SW 1271 (cell line): ENCODE measurements at places on chromosomes 7 and 10.
A peak's percentile ranks its signal among the peaks of the same experiment; 100 is the strongest.

- DNase-seq = no peak
Measured at GRCh38 chr10:10552948-10553347, 464.7 kb upstream of the CELF2 start.

DNA sequence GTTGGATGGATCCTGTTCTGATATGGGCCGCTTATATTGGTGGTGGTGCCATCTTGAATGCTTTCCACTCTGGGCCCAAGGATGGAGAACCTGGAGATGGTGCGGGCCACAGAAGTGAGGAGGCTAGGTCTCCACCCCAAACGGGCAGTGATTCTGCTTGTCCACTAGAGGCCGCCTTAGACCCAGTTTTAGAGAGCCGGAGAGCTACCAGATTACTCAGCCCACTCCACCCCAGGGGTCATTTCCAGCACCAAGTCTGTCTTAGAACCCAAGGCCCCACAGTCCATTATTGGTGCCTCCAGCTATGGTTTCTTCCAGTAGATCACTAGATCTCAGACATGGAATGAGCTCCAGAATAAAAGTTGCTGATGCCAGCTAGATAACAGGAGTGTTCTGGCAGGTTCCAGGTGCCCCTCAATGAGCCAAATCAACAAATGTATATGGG is 11.8 kb upstream of the CAMK2G start:
- DNase-seq = peak; percentile 85

DNA sequence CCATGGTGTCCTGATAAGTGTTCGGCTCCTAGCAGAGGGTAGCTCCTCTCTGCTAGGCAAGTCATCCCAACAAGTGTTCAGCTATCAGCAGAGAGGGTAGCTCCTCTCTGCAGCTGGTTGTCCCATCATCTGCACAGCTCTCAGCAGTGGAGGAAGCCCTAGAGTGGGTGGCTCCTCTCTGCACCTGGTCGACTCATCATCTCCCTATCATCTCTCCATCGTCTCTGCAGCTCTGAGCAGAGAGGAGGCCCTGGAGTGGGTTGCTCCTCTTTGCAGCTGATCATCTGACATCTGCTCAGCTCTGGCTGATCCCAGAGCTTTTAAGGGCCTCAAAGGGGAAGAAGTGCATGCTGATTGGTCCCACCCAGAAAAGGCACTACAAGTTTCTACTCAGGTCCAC is 199.9 kb upstream of the KMT2E start:
- DNase-seq = no peak

GRCh38 chr10:50585921-50586739 is 37.6 kb downstream of the SGMS1 start:
- peak; percentile 28 for DNase-seq

DNA sequence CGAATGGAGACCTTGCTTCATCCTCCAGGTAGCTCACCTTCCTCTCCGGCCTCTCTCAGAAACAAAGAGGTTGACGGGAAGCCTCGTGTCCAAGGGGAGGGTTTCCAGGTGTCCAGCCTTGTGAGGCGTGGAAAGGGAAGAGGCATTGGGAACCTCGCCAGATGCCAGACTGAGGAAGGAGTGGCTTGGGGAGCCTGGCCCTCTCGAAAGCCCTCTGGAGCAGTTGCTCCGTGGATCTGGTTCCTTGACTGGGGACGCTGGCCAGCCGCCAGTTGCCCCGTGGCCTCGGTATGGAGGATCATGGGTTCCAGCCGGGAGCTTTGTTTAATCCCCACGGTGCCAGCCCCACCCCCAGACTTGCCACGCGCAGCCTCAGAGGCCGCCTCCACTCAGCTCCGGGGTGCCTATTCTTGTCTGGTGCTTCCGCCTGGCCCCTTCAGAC is 30.3 kb upstream of the SUN1 start:
- DNase-seq = no peak

- no peak for DNase-seq
Measured at GRCh38 chr10:32109603-32110002, 53.4 kb upstream of the KIF5B start.

GRCh38 chr7:135355377-135356048 is 121.9 kb downstream of the STRA8 start:
- no peak for DNase-seq

DNA sequence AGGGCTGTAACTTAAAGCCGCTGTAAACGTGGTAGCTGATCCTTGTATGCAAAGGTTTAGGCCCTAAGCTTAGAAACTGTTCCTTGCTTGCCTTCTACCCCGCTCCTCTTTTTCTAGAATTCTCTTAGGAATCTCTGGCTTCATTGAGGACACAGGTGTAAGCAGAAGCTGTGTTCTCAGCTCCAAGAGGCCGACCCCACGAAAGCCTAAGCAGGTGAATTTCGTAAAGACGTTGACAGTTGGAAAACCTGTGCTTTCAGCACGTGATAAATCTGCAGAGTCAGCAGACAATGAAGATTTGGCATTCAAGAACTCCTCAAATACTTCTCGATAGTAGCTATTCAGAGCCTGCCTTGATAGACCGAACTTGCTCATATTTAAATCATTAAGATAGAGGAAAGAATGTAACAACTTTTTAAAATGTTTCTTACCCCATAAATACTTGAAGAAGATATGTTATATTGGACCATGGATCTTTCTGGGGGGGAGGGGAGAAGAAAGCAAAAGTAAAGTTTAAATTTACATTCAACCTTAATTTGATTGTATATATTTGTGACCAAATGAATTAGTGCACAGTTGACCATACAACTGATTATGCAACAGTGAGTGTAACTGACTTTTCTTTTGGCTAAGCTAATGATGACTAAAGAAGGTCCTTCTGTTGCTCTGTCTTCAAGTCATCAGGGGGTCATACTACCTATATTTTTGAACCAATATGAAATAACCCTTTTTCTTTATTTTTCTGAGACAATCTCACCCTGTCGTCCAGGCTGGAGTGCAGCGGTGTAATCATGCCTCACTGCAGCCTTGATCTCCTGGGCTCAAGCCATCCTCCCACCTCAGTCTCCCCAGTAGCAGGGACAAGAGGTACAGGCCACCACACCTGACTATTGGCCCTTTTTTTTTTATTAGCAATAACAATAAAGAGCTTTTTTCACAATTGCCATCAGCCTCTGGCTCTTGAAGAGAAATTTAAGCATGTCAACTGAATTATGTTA is 1.2 kb upstream of the GDI2 start:
- DNase-seq = no peak

- no peak for DNase-seq
Measured at GRCh38 chr10:61140765-61141392, 196.9 kb upstream of the RHOBTB1 start.

- no peak for DNase-seq
Measured at GRCh38 chr7:74325210-74325565, 36.0 kb downstream of the CLIP2 start.

DNA sequence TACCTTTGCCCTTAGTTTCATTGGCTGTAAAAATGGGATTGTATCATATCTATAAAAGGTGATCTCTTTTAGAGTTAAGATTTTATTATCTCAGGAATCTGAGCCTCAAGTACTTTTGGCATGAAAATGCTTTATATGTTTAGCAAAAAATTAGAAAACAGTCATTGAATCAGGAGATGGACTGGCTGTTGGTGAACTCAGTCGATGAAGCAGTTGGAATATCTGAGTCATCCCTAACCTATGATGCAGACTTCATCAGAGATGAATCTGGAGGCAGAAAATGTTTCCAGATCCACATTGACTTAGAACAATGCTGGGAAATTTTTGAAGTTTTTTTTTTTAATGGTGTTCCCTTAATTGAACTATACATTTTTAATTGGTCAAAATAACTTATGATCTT is 228.5 kb downstream of the SLC25A13 start:
- peak; percentile 14 for DNase-seq

DNA sequence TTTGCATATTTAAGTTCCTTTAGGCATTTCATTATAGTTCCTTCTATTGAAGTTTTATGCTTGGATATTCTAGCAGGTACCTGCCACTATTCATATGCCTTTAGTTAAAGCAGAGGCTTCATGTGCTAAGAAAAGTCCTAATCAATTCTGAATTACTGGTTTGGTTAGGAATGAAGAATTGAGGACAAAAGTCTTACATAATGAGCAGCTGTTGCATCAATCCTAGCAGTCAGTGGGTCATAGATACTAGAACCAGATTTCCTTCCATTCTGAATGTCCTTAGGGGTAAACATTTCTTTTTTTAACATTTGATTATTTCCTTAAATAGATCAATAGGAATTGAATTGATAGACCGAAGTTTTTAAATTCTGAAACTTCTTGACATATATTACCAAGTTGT is 59.2 kb downstream of the CDK13 start:
- no peak for DNase-seq

DNA sequence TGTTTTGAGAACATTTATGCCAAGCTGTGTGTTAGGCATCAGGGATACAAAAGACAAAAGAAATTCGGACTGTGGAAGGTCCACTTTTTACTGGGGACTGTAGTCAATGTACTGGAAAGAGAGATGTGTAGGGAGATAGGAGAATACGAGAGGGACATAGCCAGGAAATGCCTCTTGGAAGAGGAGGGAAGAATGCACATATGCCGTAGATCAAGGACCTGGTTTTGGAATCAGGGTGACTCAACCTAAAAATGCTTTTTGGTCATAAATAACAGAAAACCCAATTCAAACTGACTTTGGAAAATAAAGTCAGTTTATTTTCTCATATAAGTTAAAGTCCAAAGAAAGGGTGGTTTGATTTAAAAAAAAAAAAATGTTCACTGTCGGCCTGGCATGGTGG is 140.3 kb upstream of the TCF7L2 start:
- DNase-seq = no peak

DNA sequence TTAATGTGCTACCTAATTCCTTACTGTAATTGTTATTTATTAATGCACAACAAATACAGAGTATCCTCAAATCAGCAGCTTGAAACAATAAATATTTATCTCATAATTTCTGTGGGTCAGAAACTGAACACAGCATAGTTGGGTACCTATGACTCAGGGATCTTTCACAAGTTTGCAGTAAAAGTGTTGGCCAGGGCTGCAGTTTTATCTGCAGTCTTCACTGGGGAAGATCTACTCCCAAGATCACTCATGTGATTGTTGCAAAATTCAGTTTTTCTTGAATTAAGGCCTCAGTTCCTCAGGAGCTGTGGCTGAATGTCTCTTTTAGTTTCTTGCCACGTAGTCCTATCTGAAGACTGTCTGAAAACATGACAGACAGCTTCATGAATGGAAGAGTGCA is 237.8 kb downstream of the ZWINT start:
- no peak for DNase-seq

GRCh38 chr7:134926396-134926795 is 59.9 kb upstream of the AGBL3 start:
- DNase-seq = no peak

GRCh38 chr10:4763513-4763912 is 62.5 kb upstream of the AKR1E2 start:
- DNase-seq = no peak

DNA sequence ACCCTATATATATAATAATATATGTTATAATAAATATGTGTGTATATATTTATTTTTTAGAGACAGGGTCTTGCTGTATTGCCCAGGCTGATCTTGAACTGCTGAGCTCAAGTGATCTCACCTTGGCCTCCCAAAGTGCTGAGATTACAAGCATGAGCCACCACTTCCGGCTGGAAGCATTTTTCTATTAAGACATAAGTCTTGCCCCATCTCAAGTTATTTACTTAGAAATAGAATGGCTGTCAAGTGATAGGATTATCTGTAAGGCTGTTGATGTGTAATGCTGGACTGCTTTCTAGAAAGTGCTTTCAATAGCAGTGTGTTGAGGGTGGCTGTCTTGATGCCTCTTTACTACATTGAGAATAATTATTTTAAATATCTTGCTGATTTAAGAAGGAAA is 65.2 kb downstream of the ZMYND11 start:
- no peak for DNase-seq
